ENCODE measurements at places on chromosomes 3 and 15. TPM values are rescaled to one million over a fixed set of nuclear protein-coding genes. Genes with fewer than 3 reads are reported as not detected.

OR5AC2 gene
- total RNA-seq, result not detected

GRCh38 chr15:34355241-34355640 lies 11.8 kb downstream of the LPCAT4 start:
- H3K27ac ChIP-seq, result no peak overlapping the region
- no peak for DNase-seq
- H3K4me3 ChIP-seq, result no peak overlapping the region
- no peaks in the 10 kb centered on the region for H3K4me1 ChIP-seq
- H3K27me3 ChIP-seq, result no peaks in the 10 kb centered on the region
- peaks cover 47% of the 10 kb centered on the region for H3K36me3 ChIP-seq

DNA sequence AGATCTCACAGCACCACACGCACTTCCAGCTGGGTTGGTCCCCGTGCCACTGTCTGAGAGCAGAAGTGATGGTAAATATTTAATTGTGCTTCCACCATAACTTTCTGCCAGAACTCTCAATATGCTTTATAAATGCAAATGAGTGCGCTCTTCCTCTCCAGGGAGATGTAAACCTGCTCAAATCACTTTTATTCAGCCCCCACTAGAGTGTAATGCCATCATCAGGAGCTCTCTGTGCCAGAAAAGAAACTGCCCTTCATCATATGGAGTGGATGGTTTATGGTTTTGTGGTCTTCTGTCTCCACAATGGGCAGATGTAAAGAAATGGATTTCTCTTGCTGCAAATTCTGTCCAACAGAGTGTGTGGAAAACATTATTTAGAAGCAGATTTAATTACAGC lies 127.0 kb downstream of the EPHB1 start:
- no peak overlapping the region for H3K27ac ChIP-seq
- H3K4me3 ChIP-seq, result no peak overlapping the region
- no peaks in the 10 kb centered on the region for H3K4me1 ChIP-seq
- H3K27me3 ChIP-seq, result no peaks in the 10 kb centered on the region
- no peak for DNase-seq

OXTR gene
- total RNA-seq, result 150 TPM

ZDHHC19 gene
- total RNA-seq, result not detected

GRCh38 chr15:69601711-69602504 lies 149.3 kb downstream of the RPLP1 start:
- no peaks in the 10 kb centered on the region for H3K4me1 ChIP-seq
- DNase-seq, result no peak
- H3K36me3 ChIP-seq, result no peaks in the 10 kb centered on the region
- no peaks in the 10 kb centered on the region for H3K27me3 ChIP-seq
- no peak overlapping the region for H3K4me3 ChIP-seq

- no peaks in the 10 kb centered on the region for H3K36me3 ChIP-seq
- no peak for DNase-seq
- H3K27ac ChIP-seq, result no peak overlapping the region
- no peaks in the 10 kb centered on the region for H3K27me3 ChIP-seq
These were observed 5.1 kb downstream of the PSTPIP1 start for GRCh38 chr15:76999996-77000395.

DNA sequence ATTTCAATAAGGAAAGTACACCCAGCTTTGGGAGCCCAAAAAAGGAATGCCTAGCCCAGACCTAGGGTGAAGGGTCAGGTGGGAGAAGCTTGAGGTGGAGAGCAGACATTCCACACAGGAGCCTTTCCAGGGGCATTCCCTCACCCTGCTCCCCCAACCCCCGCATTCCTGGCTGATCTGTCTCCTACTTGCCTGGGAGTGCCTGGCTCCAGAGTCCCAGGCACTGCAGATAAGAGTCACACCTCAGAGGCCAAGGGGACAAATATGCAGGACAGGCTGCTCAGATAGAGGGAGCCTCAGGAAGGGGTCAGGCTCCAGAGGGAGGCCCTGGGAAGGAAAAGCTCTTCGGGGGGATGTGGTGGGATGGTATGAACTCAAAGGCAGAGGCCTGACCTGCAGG lies 20.8 kb upstream of the HCN4 start:
- no peak overlapping the region for H3K4me3 ChIP-seq
- no peaks in the 10 kb centered on the region for H3K27me3 ChIP-seq
- H3K4me1 ChIP-seq, result no peaks in the 10 kb centered on the region
- H3K36me3 ChIP-seq, result no peaks in the 10 kb centered on the region
- H3K27ac ChIP-seq, result no peak overlapping the region

- peak overlapping the region; percentile 91 for H3K4me3 ChIP-seq
- H3K36me3 ChIP-seq, result peaks cover 8% of the 10 kb centered on the region
- H3K4me1 ChIP-seq, result peaks cover 12% of the 10 kb centered on the region
- peak overlapping the region; percentile 45 for H3K27ac ChIP-seq
- DNase-seq, result no peak
These were observed 18.9 kb downstream of the RGMA start for GRCh38 chr15:93070132-93070531.

DNA sequence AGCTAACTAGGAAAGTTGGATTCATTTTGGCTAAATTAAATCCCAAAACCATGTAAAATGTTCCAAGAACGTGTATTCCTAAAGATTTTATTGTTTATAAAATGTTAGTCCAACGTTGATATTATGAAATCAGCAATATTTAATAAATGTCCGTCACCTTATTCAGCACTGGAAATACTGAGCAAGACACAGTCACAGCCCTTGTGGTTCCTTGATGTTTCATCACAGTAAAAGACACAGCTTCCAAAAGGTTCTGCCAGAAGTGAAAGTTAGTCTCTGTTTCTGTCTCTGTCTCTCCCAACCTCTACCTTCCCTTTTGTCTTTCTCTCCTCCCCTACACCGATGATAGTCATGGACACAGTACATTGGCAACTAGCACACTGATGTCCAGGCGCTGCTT lies 82.2 kb upstream of the BOC start:
- H3K4me3 ChIP-seq, result no peak overlapping the region
- DNase-seq, result no peak
- no peaks in the 10 kb centered on the region for H3K36me3 ChIP-seq
- no peaks in the 10 kb centered on the region for H3K27me3 ChIP-seq
- no peaks in the 10 kb centered on the region for H3K4me1 ChIP-seq

GRCh38 chr15:74268020-74268419 lies 31.9 kb downstream of the CCDC33 start:
- no peak overlapping the region for H3K27ac ChIP-seq
- no peak overlapping the region for H3K4me3 ChIP-seq

GABRA5 gene
- total RNA-seq, result not detected

- no peak for DNase-seq
- H3K27me3 ChIP-seq, result no peaks in the 10 kb centered on the region
- no peak overlapping the region for H3K4me3 ChIP-seq
- H3K4me1 ChIP-seq, result no peaks in the 10 kb centered on the region
- no peaks in the 10 kb centered on the region for H3K36me3 ChIP-seq
- H3K27ac ChIP-seq, result no peak overlapping the region
These were observed 4.6 kb upstream of the PTPN9 start for GRCh38 chr15:75583701-75584100.

GRAMD2A gene
- total RNA-seq, result not detected

PPP4R2 gene
- total RNA-seq, result 8.2 TPM

GRCh38 chr3:77506384-77506783 lies 466.5 kb downstream of the ROBO2 start:
- H3K36me3 ChIP-seq, result no peaks in the 10 kb centered on the region
- no peaks in the 10 kb centered on the region for H3K4me1 ChIP-seq
- no peak for DNase-seq
- no peak overlapping the region for H3K27ac ChIP-seq
- H3K4me3 ChIP-seq, result no peak overlapping the region

GRCh38 chr15:23647421-23648370 lies at the start of gene MAGEL2:
MAGEL2 (minus strand) TSS chr15:23647867; CDS start chr15:23647742, 125 bp downstream.
- no peak for DNase-seq
- peak within 1 kb of the TSS; percentile 31 for H3K4me3 ChIP-seq

TMED3 gene
- 83.7 TPM for total RNA-seq
